ENCODE measurements at places on chromosomes 1 and 21. TPM values are rescaled to one million over a fixed set of nuclear protein-coding genes. Genes with fewer than 3 reads are reported as not detected.
A peak's percentile ranks its signal among the peaks of the same experiment; 100 is the strongest.

ORC1 gene
- total RNA-seq, result 0.66 TPM

GBP7 gene
- not detected for total RNA-seq

PDC gene
- not detected for total RNA-seq

SPRR4 gene
- total RNA-seq, result not detected

GRCh38 chr1:37682334-37682987 is 9.9 kb upstream of the CDCA8 start:
- DNase-seq, result peak; percentile 75

- DNase-seq, result no peak
Observed at GRCh38 chr1:87219626-87220025, 109.1 kb upstream of the LMO4 start.

DNA sequence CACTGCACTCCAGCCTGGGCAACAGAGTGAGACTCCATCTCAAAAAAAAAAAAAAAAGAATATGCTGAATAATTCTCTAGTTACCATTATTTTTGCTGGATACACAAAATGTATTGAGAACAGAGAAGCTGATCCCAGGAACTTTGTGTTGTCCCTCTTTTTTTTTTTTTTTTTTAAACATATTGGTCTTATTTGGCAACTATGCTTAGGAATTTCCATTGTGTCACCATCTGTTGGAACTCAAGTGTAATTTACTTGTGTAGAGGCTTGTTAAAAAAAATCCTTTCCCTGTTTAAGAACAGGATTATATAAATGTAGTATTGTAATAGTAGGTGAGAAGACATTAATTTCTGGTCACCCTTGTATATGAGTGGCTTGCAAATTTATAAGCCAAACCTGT is 28.6 kb downstream of the CAMSAP2 start:
- DNase-seq, result no peak

- DNase-seq, result peak; percentile 70
Observed at GRCh38 chr1:12539705-12540579, 78.1 kb downstream of the DHRS3 start.

DNA sequence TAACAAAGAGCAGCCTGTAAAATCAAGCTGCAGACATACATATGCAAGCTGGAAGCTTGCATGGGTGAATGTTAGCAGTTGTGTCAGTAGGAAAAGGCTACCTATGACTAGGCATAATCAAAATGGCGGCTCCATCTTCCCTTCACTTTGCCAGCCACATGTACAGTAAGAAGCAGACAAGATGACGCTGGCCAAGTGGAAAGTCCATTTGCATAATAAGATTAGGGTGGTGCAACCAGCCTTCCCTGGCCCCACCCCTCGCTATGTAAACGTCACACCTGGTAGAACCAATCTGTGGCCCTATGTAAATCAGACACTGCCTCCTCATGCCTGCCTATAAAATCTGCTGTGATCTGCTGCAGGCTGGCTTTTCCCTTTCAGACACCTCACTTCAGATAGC is 171.9 kb upstream of the USP25 start:
- no peak for DNase-seq

GRCh38 chr1:169931795-169932231 is 38.1 kb upstream of the SCYL3 start:
- no peak for DNase-seq

PSMA5 gene
- 58.5 TPM for total RNA-seq

- DNase-seq, result peak; percentile 34
Observed at GRCh38 chr1:47323599-47324031, 9.7 kb upstream of the STIL start.

IL10RB gene
- 31.2 TPM for total RNA-seq

NTMT2 gene
- not detected for total RNA-seq

DNA sequence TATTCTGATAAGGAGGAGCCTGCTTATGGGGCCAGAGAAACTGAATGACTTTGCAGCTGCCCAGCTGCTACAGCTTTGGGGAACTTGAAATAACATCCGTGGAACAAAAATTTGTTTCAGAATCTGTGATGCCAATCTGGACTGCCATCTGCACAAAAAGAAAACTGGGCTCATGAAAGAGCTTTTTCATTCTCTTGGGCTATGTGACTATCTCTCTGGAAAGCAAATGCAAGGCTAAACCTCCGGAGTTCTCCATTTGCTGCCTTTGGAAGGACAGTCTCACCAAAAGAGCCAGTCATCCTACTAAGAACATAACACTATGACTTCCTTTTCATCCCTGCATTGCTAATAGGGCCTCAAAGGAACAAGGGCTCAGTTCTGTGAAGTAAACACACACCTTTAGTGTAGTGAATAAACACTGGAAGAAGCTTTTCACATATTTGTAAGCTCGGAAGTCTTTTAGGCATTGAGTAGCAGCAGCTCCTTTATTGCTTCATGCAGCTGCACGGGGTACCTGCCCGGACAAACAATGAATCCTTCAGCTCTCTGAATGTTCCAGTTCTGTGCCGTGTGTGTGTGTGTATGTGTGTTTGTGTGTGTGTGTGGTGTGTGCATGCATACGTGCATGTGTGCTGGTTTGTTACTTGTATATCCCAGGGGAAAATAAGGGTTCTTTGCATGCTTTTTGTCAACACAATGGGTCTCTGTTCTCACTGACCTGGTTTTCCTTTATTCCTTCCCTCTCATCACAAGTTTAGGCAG is 255.5 kb upstream of the SGIP1 start:
- no peak for DNase-seq

- DNase-seq, result peak; percentile 52
Observed at GRCh38 chr1:218521414-218522169, 176.5 kb downstream of the TGFB2 start.

- DNase-seq, result no peak
Observed at GRCh38 chr1:113190078-113190477, 117.1 kb downstream of the LRIG2 start.

DNA sequence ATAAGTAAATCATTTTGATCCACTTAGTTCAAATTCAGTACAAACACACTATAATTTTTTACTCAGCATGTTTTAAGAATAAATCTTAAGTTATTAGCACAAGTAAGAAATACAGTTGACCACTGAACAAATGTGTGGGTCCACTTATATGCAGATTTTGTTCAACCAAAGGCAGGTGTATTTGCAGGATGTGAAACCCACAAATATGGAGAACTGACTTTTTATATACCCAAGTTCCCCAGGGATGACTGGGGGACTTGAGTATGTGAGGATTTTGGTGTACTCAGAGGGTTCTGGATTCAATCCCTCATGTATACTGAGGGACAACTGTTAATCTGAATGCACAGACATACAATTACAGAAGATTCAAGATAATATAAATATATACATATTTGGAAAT is 25.7 kb upstream of the ERICH3 start:
- no peak for DNase-seq

GRCh38 chr1:231553320-231553719 is 24.9 kb downstream of the TSNAX start:
- no peak for DNase-seq

- DNase-seq, result no peak
Observed at GRCh38 chr1:35558374-35559316, 1.0 kb downstream of the NCDN start.

DNA sequence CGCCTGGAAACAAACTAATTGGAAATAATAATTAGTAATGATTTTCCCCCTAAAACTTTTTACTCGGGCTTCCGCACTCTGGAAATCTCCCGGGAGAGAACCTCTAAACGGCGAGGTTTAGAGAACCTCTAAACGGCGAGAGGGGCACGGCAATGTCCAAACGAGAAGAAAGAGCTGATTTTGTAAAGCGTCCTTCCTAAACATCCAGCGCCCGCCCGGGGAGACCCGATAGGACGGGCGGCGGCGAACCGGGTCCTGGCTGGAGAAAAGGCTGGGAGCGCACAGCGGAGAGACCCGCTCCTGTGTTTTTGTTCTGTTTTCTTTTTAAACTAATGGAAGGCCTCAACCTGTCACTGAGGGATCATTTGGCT is 1.6 kb downstream of the PAX7 start:
- DNase-seq, result no peak

DNA sequence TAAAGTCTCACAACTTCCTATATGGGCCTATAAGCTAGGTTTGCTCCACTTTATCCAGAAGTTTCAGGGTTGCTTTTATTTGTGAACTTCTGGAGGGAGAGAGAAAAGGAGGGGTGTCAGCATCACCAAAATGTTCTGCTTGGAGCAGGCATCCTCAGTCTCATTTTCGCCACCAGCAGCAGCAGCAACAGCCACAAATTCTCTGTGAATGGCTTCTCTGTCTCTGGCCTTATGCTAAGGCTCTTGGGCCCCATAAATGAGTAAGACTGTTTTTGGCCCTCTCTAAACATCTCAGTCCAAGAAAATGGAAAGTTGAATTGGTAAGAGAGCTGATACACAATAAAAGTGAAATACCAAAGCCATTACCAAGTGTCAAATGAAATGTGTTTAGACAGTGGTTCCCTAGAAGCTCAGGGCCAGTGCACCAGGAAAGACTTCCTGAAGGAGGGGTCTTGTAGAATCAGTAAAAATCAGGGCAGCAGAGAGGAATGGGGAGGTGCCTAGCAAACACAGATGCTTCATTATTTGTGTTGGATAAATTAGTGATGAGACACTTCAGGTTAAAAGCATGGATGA is 53.0 kb upstream of the SPATA6 start:
- DNase-seq, result no peak

DNA sequence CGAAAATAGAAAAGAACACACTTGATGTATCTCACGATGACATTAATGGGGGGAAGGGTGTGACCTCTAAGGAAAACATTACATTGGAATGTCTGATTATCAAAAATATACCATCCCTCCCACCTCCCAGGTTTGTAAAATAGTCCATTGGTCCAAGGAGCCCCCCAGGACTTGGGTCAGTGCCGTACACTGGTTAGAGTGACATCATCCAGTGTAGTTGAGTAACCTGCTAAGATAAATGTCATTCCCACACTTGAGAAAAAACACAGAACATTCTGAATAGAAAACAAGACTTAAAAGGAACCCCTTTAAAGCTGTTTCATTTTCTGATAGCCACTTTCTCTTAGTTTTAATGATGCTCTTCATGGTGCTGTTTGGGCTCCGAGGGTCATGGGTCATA is 15.2 kb downstream of the DDX20 start:
- DNase-seq, result no peak

GRCh38 chr1:167059045-167059808 is 30.9 kb downstream of the GPA33 start:
- peak; percentile 75 for DNase-seq

DNA sequence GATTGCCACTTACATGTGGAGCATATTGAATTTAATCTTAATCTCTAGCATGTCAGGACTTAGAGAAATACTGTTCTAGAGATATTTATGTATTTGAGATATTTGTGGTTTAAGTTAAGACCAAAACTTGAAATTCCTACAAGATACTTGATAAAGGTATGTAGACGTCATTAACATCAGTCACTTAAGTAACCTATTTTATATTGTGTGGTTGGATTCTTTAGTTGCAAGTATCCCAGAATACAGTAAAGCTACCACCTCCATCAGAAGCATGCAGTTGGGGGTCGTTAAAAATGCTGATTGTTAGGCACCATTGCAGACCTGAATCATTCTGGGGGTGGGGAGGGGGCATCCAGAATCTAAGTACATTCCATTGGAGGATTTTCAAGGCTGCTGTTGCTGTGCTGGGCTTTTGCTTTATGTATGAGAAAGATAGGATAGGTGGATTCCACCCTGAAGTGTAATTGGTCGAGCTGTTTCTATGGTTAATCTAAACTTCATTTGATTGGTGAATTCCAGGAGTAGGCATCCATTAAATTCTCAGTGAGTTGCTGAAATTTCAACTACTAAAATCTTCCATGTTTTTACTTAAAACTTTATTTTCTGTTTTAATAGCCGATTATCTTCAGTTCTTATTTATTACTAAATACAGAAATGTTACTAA is 4.0 kb downstream of the H3-3A start:
- no peak for DNase-seq

DNA sequence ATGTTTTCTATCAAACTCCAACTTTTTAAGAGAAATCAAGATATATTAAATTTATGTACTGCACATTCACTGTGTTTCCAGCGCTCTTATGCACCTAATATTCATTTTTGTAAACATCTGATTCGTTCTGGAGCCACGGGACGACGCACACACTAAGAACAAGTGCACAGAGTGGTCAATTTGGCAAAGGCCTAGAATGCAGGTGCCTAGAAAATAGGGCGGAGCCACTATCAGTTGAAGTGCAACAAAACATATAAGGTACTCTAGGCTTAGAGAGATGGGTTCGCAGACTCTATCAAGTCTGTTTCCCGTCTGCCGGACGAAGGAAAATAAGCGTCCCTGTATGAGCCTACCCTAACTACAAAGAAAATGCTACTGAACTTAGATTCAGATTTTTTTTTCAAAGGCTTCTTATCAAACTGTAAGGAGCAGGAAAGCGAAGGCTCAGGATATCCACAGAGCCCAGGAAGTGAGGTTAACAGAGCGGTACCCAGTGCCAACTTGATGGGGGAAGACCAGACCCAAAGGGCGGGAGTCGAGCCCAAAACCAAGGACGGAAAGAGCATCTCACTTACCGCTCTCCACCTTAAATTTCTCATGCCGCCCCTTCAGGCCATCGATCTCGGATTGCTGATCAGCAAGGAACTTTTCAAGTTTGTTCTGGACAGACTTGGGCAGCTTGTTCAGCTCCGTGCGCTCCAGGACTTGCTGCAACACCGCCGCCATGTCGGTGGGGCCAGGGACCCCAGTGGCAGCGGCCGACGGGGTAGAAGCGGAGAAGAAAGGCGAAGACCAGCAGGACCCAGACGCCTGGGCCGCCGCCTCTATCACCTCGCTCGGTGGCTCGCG is 526 bp downstream of the TPR start:
- peak; percentile 14 for DNase-seq

GRCh38 chr21:40575976-40576375 is 271.0 kb downstream of the DSCAM start:
- DNase-seq, result no peak

GRCh38 chr1:74629283-74629682 is 44.3 kb downstream of the ERICH3 start:
- DNase-seq, result no peak

DNA sequence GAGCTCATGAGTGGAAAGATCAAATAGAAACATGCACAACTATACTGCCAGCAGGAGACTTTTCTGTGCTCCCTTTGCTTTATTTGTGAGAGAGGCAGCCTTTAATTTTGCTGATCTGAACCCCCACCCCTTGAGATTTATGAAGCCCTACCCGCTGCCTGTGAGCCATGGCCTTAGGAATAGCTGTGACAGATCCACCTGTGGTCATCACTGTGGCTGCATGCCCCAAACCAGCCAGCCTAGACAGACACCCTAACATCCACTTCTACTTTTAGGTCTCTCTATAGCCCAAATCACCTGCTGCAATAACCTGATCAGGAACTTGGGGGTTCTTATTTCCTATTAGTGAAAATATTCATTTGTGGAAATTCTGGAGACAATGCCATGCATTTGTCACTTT is 196.2 kb downstream of the C1orf94 start:
- no peak for DNase-seq

DNA sequence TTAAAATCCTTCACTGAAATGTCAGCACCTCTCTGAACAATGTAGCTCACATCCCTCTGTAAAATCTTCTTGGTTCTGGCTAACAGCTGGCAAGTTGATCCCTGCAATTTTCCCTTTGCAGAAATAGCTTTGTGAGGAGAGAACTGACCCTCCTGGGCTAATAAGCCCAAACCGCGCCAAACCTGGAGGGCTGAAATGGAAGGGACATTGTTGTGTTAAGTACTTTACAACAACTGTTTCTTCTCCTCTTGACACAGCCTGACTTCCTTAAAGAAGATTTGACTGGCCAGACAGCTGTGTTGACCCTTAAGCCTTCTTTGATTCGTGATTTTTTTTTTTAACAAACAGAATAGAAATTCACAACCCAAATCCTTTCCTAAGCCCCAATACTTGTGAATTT is 5.7 kb downstream of the LMX1A start:
- no peak for DNase-seq
